ENCODE measurements at places on chromosomes 6 and 20.
A peak's percentile ranks its signal among the peaks of the same experiment; 100 is the strongest.

DNA sequence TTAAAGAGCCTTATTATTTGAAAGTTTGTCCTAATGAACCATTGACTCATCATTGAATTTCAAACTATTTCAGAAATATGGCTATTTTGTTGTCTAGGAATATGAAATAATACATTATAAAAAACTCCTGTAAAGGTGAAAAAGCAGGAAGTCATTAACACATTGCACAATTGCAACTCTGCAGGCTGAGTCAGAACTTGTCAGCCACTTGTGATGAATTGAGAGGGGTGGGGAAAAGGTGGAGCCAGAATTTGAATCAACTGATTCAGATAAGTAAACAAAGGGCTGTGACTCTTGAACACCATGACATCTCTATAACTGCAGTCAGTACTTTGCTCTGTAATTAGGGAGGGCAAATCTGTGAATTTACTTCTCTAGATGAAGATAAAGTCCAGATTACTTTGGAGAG is 6.0 kb downstream of the C6orf141 start:
- DNase-seq = peak; percentile 43

- no peak for DNase-seq
These were observed 272.2 kb downstream of the CDC5L start for GRCh38 chr6:44659726-44660125.

- no peak for DNase-seq
These were observed 309.8 kb downstream of the CDC5L start for GRCh38 chr6:44697327-44697726.

GRCh38 chr6:26432627-26433201 is 7.6 kb upstream of the BTN3A3 start:
- DNase-seq = peak; percentile 82

DNA sequence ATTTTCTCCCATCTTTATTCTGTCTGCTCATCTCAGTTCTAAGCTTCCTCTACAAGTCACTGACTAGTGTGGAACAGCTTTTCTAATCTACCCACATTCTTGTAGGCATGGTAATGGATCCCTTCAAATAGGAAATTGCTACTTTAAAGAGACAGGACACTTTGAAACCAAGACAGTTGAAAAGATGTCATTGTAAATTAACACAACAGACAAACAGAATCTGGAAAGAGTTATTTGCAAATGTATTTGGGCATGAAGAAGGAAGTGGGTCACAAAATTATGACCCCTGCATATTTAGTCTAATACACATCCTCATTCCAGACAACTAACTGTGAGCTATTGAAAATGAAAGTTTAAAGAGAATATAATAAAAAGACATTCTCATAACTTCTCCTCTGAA is 298.2 kb upstream of the MARCKS start:
- DNase-seq = no peak

DNA sequence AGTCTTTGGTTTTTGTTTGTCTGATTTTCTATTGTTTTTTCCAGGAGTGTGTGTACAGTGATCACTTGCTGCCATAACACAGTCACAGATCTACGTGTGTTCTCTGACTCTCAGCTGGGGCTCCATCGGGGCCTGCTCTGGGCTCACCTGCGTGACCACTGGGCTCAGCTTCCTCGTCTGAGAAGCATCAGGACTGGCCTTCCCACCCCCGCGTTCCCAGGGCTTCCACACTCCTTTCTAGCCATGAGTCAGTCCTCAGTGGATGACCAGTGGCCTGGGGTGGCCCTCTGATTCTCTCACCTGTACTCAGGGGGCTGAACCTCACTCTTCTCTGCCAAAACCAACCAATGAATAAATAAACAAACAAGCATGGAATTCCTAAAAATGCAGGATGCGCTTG is 14.5 kb downstream of the THBS2 start:
- no peak for DNase-seq

DNA sequence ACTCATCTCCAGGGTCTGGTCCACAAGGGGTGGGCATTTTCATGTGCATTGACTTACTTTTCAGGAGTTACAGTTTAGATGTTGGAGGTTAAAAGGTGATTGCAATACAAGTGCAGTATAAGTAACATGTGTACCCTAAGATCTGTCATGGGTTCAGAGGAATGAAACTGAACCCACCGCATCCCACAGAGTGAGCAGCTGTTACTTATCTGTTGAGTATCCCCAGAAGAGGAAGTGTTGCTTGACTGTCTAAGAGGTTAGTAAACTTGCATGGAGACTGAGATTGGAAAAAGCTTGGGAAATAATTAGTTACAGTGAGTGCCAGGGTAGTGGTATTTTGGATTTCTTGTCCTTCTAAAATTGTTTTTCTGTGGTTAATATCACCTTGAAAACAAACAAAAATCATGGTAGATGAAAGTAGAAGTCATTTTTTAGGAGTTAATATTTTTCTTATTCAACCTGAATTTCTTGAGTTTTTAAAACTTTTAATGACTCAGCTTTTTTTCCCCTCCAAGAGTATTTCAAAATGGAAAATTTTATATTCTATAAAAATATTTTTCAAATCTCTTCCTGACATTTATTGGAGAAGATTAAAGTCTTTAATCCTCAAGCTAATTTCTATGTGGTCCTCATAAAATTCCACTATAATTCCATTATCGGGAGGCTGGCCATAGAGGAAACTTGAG is 306.1 kb downstream of the ZNF217 start:
- no peak for DNase-seq

GRCh38 chr6:126721581-126722160 is 381.8 kb downstream of the CENPW start:
- no peak for DNase-seq

DNA sequence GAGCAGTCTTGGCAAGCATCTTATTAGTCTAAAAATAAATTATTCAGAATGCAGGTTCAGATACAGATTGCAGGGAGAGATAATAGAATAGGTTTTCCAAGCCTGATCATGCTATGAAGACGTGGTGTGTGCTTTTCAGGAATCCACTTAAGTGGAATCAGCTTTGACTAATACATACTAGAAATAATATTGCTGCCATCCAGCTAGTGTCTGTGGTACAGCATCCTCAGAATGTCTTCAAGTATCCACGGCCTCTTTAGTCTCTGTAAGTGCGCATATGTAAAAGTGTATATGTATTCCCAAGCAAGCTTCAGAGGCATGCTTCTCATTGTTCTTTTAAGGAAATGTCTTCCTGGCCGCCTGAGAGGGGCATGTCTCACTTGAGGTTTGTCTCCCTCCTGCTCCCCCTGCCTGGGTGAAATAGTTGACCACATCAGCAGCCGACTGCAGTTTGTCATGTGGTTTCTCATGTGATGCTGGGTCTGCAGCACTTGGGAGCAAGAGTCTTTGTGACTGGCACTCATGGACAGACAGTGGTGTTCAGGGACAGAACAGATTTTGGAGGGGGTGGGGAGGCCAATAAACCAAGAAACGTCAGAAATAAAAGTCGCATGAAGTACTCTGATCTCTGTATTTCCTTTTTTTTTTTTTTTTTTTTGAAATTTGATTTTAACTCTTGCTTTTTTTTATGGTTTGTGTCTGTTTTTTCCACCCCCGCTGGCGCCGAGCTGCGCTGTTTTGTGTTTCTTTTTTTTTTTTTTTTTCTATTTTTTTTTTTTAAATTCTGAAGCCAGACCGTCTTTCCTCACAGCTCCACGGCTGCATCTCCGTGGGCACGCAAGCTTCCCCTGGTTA is 150.8 kb downstream of the PRL start:
- DNase-seq = no peak

DNA sequence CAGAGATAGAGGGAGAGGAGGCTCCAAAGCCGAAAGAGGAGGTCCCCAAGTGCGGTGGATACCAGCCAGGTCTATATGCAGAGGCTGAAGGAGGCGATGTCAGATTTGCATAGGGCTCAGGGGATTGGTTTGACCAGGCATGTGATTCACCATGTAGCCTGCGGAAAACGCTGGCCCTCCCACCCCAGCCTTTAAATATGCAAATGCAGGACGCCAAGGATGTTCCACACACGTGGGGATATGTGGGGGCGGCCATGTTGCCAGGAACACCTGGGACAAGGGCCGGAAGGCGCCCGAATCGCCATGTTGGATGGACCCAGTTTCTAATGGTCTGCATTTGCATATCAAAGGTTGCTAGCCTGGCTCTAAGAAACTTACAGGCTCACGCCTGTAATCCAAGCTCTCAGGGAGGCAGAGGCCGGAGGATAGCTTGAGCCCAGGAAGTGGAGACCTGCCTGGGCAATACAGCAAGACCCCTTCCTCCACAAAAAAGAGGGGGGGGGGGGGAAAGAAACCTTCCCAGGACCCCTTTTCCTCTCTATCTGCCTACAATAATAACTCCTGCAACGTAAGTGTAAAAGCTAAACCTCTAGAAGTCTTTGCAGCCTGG is 110.5 kb downstream of the TULP4 start:
- no peak for DNase-seq

GRCh38 chr20:37902504-37903313 is at the start of gene VSTM2L:
TSS of gene VSTM2L (plus strand) at chr20:37903127. CDS start at chr20:37903351, 224 bp downstream.
- peak; percentile 10 for DNase-seq

DNA sequence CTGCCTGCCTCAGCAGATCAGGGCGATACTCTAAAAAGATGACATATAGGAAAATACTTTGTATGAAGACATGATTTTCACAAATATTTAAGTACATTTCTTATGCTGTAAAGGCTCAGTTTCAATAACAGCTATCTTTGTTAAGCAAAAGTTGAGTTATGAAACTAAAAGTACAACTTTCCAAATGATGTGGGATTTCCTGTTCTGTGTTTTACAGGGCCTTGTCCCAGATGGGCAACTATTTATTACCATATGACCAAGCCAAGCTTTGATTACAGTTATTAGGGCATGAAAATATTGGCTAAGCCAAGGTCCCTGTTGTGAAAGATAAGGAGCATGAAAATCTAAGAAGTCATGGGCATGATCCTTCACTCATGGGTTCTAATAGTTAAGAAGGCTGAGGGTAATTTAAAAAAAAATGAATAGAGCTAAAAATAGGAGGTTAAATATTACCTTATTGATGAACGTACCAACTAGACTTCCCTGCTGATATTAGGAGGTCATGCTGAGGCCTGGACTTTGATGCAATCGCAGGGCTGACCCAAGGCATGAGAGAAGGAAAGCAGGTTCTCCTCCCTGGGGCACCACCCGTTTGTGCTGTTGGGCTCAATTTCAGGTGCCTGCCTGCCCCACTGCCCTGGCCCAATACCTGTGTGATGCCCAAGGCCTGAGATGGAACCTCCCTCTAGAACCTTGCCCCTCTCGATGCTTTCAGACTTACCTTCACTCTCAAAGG is 294.4 kb upstream of the PRDM1 start:
- DNase-seq = peak; percentile 97

DNA sequence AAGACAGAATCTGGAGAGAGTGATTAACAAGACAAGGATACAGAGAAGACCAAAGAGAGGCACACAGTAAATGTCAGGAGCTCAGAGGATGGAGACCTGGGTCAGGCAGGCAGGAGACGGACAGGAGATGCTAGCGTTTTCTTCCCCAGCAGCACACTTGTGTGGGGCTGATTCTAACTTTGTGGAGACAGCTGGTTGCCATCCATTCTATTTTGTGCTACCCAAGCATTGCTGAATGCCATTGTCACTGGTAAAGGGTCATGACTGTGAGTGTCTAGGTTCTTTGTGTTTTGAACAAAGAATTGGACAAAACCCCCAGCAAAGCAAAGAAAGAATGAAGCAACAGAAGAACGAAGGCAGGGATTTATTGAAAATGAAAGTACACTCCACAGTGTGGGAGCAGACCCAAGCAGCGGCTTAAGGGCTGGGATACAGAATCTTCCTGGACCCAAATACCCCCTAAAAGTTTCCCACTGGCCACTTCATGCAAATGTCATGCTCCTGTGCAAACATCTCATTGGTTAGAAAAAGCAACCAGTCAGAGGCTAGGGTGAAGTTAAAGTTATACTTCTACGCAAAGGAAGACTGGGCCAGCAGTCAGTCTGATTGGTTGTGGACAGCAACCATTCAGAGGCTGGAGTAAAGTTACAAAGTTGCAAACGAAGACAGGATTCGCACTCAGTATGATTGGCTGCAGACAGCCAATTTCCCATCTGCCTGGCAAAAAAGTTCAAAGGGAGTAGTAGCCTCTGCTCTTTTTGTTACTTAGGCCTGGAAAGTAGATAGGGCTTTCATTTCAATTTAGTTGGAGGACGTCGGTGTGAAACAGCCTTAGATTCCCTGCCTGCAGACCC is 17.5 kb downstream of the PTK7 start:
- peak; percentile 16 for DNase-seq

DNA sequence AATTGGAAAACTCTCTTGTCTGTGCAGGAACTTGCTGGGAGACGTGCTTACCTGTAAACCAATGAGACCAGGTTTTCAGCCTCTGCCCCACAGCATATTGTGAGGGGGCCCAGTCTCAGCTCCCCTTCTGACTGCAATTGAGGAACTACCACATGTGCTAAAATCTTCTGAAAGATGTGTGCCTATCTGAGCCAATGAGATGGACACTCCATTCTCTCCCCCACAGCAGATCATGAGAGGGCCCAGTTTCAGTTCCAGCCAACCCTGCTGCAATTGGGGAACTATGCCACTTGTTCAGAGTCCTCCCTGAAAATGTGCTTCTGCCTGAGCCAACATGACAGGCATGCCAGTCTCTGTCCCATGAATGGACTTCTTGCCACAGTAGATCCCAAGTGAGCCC is 20.9 kb upstream of the PI3 start:
- peak; percentile 83 for DNase-seq

DNA sequence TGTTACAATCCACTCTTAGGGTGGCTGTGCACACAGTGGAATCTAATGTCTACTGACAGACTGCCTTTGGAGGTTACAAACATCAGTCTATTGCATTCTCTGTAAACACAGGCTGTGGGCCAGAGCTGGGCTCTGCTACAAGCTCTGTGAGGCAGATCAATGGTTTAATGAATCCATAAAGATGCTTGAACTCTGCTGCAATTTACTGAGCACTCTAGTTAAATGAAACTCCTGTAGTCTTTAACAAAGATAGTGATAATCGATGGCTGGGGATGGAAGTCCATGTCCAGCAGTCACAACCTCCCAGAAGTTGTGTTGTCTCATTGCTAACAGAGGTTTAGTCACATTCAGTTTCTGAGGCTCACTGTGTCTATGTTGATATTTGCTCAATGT is 50.5 kb downstream of the SOBP start:
- no peak for DNase-seq

GRCh38 chr6:136958168-136958567 is 36.1 kb downstream of the SLC35D3 start:
- DNase-seq = no peak

DNA sequence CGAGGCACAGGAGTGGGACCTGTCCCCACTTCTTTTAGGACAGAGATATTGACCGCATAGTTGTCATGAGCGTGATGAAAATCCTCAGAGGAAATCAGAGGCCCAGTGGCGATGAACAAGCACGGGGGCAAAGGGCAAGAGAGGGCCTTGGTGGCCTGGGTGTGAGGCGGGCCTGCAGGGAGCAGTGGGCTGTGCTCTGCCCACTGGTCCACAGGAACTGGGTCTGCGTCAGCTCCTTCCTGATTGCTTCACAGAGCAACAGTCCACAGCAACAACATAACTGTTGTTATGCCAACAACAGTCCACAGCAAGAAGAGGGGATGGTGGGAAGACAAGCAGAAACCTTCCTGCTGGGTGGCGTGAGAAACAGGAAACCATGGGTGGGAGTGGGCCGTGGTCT is 335.6 kb downstream of the ZFAND3 start:
- DNase-seq = peak; percentile 80

GRCh38 chr6:166031275-166031674 is 136.4 kb downstream of the TBXT start:
- no peak for DNase-seq

- no peak for DNase-seq
These were observed 233.8 kb downstream of the BCKDHB start for GRCh38 chr6:80340280-80340679.
